Hypothalamus (tissue), 51 donors: ENCODE measurements at places on chromosomes 5 and 9.

DNA sequence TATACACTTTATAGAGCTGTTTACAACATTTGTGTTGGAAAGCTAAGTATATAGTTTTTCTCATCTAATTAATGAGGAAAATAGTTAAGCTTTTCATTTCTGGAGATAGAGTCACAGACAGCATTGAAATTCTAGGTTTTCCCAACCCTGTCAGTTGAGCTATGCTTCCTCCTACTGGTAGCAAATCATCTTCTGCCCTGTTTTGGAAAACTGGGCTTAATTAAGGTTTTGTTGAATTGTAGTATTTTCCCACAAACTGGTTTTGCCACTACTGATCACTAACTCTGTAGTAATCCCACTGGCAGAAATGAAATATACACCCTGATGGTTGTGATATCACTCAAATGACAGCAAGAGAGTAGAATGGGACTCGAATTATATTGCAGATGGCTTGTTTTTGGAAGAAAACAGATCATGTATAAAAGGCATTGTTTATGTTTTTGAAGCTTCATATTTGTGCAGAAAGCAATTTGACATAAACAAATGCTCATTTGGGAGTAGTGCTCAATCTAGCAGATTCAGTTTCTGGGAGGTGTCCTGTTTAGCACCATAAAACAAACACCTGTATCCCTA lies 46.6 kb downstream of the CD180 start:
- no peak for DNase-seq

- DNase-seq = no peak
Observed at GRCh38 chr9:137383784-137384756, 38.9 kb downstream of the EXD3 start.

- no peak for DNase-seq
Observed at GRCh38 chr9:35102465-35102768, 514 bp downstream of the STOML2 start.

DNA sequence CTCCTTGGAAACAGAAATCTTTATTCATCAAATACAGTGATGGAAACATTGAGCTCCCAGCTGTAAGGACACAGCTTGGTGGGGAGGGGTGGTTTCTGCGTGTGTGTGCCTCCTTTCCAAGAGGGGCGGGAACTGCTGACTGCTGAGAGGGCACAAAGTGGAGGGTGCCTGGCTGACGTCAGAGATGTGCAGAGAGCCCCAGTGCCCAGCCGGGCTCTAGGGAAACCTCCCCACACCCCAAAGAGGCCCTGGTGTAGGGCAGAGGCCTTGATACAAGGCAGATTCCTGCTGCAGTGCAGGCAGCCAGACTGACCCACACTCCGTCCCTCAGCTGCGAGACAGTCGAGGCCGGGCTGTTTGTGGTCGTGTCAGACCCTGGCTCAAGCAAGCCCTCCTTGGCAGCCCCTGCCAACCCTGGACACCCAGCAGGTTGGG lies 191.0 kb downstream of the CACNA1B start:
- DNase-seq = no peak

GRCh38 chr5:61287474-61287873 lies 44.6 kb upstream of the ZSWIM6 start:
- DNase-seq = no peak

DNA sequence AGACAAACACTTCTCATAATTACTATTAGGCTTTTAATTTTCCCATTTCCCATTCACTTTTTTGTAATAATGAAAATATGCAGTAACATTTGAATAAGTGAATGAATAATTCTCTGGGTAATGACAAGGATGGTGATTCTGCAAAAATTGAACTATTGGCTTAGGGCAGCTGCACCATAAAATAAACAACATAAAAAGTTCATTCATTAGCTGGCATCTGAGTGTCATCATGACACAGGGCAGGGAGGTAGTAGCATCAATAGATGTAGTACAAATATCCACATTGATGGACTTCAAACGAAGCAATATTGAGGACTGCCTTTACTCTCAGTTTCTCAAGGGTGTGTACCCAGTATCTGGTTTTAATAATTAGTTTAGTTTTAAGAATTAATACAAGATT lies 4.9 kb downstream of the MEGF10 start:
- DNase-seq = no peak

GRCh38 chr5:174479325-174479724 lies 245.1 kb upstream of the MSX2 start:
- DNase-seq = no peak

DNA sequence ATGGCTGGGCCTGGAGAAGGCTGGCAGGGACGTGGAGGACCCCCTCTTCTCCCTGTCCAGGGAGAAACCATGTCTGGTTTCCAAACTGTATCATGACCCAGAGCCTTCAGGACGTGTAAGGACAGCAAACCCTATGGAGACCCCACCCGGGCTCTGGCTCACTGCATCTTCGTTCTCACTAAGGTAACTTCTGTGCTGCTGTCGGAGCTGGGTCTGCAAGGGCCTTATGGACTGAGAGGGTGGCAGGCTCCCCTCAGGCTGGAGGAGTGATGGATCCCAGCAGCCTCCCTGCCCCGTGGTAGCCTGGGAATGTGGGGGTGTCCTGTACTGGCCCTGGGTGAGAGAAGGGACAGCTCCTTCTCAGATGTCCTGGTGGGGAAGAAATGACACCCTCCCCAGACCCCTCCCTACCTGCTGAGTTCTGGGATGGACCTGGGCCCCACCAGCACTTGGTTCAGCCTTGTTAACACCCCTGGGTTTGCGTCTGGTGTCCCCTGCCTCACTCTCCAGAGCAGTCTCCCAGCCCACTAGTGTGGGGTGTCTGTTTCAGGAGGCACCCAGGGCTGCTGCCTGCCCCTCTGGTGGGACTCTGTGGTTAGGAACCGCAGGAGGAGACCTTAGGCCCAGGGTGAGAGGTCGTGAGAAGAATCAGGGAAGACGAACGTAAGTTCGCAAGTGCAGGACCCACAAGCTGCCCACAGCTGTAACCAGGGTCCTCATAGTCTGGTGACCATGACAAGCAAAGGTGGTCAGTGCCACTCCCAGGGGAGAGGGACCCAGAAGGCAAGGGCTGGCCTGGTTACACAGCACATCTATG lies 6.6 kb downstream of the SPATA31E1 start:
- no peak for DNase-seq

DNA sequence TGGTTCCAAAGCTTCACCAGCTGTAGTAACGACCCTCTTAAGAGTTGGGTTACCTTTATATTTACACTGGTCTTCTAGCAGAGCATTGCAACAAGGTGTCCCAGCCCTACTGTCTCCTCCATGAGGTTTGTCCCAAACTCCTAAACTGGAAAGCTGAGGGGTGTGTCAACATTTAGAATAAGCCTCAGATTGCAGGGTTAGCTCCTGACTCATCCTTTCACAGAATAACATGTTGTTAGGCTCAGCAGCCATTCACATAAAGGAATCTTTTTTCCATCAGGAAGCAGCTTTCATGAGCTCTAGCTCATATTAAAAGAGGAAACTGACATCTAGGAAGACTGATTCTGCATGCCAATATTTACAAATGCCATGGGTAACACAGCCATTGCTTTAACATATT lies 238.7 kb downstream of the EFNA5 start:
- no peak for DNase-seq

- DNase-seq = no peak
Observed at GRCh38 chr5:148482697-148483462, 99.1 kb downstream of the FBXO38 start.
